G401 (cell line): ENCODE measurements at places on chromosomes 2 and 18. TPM values are rescaled to one million over a fixed set of nuclear protein-coding genes. Genes with fewer than 3 reads are reported as not detected.

GRB14 gene
- total RNA-seq = 0.25 and 3.0 TPM in 2 replicates

SLC19A3 gene
- total RNA-seq = not detected in 2 replicates

CFAP65 gene
- total RNA-seq = not detected in 2 replicates

NPPC gene
- 1.6 and 2.6 TPM in 2 replicates for total RNA-seq

C2orf78 gene
- total RNA-seq = 0.07 TPM in 1 of 2 replicates, not detected in the other

TFCP2L1 gene
- 0.03 TPM in 1 of 2 replicates, not detected in the other for total RNA-seq

SLC9A2 gene
- total RNA-seq = not detected in 2 replicates

CEP192 gene
- 13.4 and 22.5 TPM in 2 replicates for total RNA-seq

TRIM43 gene
- 0.12 and 6.3 TPM in 2 replicates for total RNA-seq

FSIP2 gene
- total RNA-seq = not detected in 2 replicates

SOCS6 gene
- total RNA-seq = 32.5 and 52.1 TPM in 2 replicates

SELENOI gene
- 9.2 and 15.2 TPM in 2 replicates for total RNA-seq

KIAA2012 gene
- total RNA-seq = not detected in 2 replicates

SRD5A2 gene
- total RNA-seq = not detected in 2 replicates

MFSD6 gene
- 0.71 TPM in 1 of 2 replicates, not detected in the other for total RNA-seq

DOK1 gene
- 28.7 and 41.5 TPM in 2 replicates for total RNA-seq

RAX gene
- total RNA-seq = not detected in 2 replicates

CTIF gene
- total RNA-seq = 4.6 and 5.9 TPM in 2 replicates

SLC5A7 gene
- not detected in 2 replicates for total RNA-seq

MPP4 gene
- 7.4 and 8.8 TPM in 2 replicates for total RNA-seq

GALR1 gene
- not detected in 2 replicates for total RNA-seq

SERPINB13 gene
- total RNA-seq = not detected in 2 replicates

TCF23 gene
- not detected in 2 replicates for total RNA-seq

MARCO gene
- total RNA-seq = not detected in 2 replicates

AFF3 gene
- total RNA-seq = 0.62 and 3.0 TPM in 2 replicates

ZNF804A gene
- not detected in 2 replicates for total RNA-seq

GPR155 gene
- 0.20 and 0.37 TPM in 2 replicates for total RNA-seq

TGFA gene
- total RNA-seq = not detected in 2 replicates

ANKAR gene
- 1.7 and 8.1 TPM in 2 replicates for total RNA-seq

CYP1B1 gene
- not detected in 2 replicates for total RNA-seq

VWC2L gene
- not detected in 2 replicates for total RNA-seq

SCYGR4 gene
- not detected in 2 replicates for total RNA-seq

TEX44 gene
- total RNA-seq = not detected in 2 replicates

RNF152 gene
- total RNA-seq = 0.07 TPM in 1 of 2 replicates, not detected in the other

FAM237A gene
- total RNA-seq = not detected in 2 replicates

PROKR1 gene
- not detected in 2 replicates for total RNA-seq

DOK6 gene
- total RNA-seq = 0.06 and 0.10 TPM in 2 replicates

CHRNG gene
- total RNA-seq = not detected in 2 replicates

LOXHD1 gene
- not detected in 2 replicates for total RNA-seq

NT5C1B gene
- not detected in 2 replicates for total RNA-seq

UGT1A3 gene
- not detected in 2 replicates for total RNA-seq

EMX1 gene
- total RNA-seq = not detected in 2 replicates
